ENCODE measurements at places on chromosomes 1 and 21.

- DNase-seq, result no peak
Measured at GRCh38 chr1:167126317-167126716, 32.4 kb downstream of the STYXL2 start.

- no peak for DNase-seq
Measured at GRCh38 chr1:246934765-246935164, 3.0 kb upstream of the AHCTF1 start.

GRCh38 chr1:201309416-201309815, 26.1 kb downstream of the PKP1 start:
- DNase-seq, result no peak

DNA sequence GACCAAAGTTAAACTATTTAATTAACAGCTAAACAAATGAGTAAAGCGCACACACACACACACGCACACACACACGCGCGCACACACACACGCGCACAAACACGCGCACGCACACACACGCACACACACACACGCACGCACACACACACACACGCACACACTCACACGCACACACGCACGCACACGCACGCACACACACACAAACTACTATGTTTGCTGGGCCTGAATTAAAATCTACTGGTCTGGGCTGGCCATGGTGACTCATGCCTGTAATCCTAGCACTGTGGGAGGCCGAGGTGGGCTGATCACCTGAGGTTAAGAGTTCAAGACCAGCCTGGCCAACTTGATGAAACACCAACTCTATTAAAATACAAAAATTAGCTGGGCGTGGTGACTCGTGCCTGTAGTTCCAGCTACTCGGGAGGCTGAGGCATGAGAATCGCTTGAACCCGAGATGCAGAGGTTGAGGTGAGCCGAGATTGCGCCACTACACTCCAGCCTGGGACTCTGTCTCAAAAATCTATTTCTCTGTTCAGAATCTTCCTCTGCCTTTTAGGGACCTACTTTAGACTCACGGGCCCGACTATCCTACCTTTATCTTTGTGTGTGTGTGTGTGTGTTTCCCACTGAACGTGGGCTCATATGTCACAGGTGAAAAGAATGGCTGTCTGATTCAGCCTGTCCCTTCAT, 37.5 kb upstream of the DNAJC11 start:
- no peak for DNase-seq

GRCh38 chr1:156368157-156368658, 803 bp upstream of the RHBG start:
- no peak for DNase-seq

Data from activated CD8-positive, alpha-beta memory T cell treated with anti-CD3 and anti-CD28 coated beads for 1 hour (primary cell).